HFFc6 (cell line): ENCODE measurements at places on chromosomes 2 and 18.

DNA sequence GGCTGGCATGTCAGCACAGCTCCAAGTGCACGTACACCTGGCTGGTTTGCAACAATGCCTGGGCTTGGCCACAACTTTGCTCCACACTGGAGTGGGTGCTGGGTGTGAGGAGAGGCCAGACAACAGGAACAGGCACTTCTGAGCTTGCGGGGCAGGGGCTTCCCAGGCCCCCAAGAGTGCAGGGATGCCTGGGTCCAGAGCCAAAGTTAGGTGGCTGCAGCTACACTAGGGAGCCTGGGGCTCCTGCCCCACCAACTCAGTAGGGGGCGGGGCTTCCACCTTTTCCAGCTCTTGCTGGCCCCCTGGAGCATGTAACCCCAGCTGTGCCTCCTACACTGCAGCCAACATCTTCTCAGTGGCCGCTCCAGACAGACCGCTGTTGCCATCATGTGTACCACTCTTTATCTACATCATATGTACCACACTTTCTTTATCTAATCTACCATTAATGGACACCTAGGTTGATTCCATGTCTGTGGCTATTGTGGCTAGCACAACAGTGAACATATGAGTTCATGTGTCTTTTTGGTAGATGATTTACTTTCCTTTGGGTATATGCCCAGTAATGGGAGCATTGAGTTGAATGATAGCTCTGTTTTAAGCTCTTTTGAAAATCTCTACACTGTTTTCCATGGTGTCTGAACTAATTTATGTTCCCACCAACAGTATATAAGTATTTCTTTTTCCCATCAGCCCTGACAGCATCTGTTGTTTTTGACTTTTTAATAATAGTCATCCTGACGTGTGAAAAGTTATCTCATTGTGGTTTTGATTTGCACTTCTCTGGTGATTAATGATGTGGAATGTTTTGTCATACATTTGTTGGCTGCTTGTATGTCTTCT, 87.9 kb downstream of the ZNF804A start:
- no peak for DNase-seq

DNA sequence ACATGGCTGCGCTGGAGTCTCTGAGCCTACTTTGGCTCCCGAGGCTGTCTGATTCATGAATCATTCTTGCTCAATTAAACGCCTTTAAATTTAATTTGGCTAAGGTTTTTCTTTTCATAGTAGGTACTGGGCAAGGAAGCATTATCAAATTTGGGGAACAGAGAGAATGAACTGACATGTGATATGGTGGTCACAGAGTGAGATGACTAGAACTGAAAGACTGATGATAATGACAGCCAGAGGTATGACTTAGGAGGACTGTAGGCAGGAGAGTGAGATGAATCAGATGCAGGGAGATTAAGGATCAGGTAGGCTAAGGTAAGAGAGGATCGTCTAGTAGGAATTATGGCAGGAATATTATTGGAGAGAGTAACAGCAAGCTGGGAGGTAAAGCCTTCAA, 40.9 kb upstream of the ST8SIA3 start:
- DNase-seq = no peak

- DNase-seq = no peak
These were observed 23.2 kb upstream of the EFEMP1 start for GRCh38 chr2:55946793-55947192.

DNA sequence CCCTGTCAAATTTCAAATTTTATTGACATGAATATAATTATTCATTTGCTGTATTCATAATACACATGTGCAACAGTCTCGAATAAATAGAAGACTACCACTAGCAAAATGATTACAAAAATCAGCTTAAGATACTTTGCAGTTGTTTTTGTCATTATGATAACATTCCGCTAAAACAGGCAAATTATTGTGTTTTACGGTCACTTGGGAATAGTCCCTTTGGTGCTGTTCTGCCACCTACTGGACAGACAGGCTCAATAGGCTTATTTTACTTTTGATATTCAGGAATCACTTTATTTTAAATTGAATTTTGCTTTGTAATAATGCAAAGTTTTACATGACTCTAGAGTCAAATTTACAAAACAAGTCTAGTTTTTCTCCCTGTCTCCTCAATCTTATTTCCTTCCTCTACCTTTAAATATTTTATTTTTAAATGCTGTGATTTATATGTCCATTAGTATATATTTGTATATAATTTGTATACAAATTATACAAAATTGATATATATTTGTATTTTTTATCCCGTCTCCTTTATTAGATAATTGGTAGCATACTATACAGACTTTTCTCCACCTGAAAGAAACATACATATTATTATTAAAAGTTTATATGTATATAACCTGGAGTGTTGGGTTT, 456.3 kb downstream of the DLGAP1 start:
- DNase-seq = peak; percentile 54
